ENCODE measurements at places on chromosomes 2 and 18.

DNA sequence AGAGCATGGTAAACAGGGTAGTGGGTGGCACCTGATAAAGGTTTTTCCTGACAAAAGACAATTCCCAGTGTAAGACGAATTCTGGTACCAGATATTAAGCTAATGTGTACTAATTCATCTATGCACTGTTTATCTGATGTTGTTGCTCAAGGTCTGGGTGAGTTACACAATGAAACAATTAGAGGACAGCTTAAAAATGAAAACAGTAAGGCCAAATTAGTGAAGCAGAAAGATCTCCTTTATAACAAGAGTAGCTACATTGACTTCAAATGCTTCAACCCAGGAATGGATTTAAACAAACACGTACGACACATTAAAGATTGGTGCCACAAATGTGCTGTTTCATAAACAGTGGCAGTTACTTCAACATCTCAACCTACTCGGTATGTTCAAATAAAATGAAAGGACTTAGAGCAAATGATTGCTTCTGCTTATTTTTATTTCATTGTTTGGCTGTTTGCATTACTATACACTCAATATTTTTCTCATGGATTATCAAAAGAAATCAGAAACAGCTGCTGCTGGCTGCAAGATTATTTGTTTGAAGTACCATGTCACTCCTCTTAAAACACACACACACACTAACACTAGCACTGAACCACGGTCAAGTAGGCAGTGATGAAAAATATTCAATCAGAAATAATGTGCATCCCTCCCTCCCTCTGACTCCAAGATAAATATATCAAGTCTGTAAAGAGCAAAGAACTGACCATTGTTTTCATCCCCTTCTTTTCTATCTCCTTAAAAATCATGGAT, 94.4 kb upstream of the RND3 start:
- no peak for DNase-seq

DNA sequence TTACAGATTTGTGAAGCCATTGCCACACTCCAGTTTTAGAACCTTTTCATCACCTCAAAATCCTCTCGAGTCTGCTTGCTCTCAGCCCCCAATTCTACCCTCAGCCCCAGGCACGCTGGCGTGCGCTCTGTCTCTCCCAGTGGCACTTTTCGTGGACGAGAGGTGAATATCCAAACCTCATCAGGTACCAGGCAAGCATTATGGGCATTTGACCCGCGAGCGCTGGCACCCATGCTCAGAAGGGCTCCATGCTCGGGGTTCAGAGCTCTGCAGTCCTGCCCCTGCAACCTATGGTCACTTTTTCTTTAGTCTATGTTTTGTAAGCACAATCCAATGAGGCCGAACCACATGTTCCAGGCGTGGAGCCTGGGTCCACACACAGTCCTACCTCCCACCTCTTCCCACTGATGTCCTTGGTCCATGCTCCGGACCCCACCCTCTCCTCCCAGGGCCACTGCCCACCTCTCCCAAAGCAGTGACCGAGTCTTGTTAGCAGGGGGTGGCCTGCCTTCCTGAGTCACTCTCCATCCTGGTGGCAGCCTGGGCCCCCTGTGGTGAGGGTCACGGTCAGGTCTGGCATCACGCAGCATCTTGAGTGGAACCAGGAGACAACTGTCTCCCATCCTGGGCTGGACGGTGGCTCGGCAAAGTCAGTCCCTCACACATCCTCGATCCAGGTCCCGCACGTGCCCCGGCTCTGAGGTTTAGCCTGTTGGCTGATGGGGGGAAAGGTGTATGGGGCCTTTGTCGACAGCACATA, 256.9 kb downstream of the NDUFA10 start:
- DNase-seq: no peak

- no peak for DNase-seq
Observed at GRCh38 chr2:205858275-205858674, 176.0 kb downstream of the NRP2 start.

DNA sequence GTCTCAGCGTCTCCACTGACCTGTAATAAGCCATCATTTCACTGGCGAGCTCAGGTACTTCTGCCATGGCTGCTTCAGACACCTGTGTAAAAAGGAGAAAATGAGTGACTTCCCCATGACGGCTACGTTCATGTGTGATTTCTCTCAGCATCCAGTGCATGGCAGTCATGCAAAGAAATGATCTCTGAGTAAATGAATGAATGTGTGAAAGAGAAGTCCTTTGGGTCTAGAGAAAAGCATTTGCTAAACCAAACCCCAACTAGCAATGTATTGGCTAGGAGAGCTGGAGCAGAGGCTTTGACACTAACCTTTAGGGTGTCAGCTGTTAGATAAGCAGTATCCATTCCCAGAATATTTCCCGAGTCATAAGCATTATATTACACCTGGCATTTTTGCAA, 417 bp downstream of the IL1B start:
- no peak for DNase-seq

GRCh38 chr2:85173909-85174308, 40.7 kb downstream of the TCF7L1 start:
- no peak for DNase-seq

DNA sequence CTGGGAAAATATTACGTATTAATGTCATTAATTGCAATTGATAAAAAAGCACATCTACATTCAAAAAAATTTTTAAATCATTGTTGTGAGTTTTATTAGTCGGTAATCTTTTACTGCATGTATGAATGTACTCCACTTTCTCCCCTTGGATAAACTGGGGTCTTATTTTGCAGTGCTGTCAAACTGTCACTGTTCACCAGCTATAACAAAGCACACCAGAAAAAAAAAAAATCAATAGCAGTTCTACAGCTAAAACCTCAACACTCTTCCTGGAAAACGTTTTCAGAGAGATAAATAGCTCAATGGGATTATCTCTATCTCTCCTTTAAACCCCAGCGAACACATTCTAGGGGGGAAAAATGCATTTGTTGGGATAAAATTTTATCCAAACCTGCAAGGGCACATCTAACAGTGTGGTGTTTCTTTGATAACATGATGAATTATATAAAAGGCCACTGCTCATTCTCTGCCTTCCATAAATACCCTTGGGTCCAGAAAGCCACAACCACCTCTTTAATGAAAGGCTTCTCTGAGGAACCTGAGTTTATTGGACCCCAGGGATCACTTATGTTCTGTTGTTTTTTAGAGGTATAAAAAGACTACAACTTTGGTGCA, 219.9 kb downstream of the CDH20 start:
- DNase-seq: no peak

DNA sequence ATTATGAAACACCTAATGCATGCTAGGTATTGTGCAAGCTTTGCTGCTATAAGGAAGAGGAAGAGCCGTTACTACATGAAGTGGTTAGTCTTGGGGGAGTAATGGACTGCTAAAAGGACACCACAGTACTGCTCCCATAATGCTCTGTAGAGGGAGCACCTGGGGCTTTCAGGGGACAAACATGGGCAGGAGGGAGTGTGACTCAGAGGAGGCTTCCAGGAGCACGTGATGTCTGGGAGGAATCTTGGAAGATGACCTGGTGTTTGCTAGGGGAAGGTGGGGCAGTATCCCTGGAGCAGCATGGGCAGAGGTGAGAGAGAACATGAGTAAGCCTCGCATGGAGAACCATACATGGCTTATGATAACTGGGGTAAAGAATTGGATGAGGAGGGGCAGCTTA, 18.8 kb downstream of the MAPK4 start:
- peak; percentile 15 for DNase-seq

DNA sequence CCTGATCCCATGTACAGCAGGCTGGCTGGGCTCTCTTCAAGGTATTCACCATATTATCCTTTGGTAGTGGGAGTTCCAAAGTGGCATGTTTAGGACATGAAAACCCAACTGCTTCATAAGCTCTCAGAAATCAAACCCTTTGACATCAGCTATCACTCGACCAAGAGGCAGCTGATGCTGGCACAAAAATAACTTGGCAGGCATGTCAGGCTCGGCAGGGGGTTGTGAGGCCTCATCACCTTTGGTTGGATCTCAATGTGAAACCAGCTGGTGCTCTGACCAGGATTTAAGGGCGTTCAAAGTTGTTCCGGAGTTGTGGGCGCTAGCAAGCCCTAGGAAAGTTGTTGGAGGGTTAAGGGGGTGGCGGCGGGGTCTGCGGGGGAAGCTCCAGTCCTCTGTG, 171.9 kb downstream of the FHOD3 start:
- DNase-seq: peak; percentile 48

- no peak for DNase-seq
Observed at GRCh38 chr2:197159661-197160211, 150.8 kb downstream of the ANKRD44 start.

DNA sequence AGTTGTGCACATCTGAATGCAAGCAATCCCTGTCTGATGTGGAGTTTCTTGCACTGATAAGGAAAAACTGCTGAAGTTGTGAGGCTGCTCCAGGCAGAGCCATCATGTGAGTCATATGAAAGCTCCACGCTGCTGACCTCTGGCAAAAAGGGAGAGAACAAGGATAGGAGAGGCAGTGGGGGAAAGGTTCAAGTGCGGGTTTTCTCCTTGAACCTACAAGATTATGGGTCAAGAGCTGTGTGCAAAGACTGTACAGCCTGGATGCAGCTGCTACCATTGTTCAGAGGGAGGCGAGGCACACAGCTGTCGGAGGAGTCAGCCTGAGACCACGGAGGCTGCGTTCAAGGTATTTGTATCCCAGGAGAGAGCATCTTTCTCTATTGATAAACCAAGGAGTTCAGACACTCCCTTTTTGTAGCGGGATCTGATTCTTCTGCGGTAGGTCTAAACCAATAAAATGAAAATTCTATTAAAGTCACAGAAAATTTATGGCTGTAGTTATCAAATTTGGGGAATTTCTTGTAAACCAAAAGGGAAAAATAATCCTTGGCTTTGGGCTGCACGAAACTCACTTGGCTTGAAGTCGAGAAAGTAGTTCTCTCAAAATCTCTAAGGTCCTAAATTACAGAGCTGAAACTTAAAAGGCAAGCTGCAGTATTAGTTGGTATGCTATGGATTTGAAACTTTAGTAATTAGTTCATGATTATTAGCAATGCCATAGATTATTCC, at the start of gene CDK15:
Gene CDK15 (plus strand): TSS at position 96 of the 729 bp plus-strand sequence. CDS start 128 bp downstream, at position 224.
- no peak for DNase-seq

- no peak for DNase-seq
Observed at GRCh38 chr2:143397884-143398614, 268.8 kb downstream of the ARHGAP15 start.

- no peak for DNase-seq
Observed at GRCh38 chr18:70366670-70367069, 77.8 kb downstream of the SOCS6 start.

DNA sequence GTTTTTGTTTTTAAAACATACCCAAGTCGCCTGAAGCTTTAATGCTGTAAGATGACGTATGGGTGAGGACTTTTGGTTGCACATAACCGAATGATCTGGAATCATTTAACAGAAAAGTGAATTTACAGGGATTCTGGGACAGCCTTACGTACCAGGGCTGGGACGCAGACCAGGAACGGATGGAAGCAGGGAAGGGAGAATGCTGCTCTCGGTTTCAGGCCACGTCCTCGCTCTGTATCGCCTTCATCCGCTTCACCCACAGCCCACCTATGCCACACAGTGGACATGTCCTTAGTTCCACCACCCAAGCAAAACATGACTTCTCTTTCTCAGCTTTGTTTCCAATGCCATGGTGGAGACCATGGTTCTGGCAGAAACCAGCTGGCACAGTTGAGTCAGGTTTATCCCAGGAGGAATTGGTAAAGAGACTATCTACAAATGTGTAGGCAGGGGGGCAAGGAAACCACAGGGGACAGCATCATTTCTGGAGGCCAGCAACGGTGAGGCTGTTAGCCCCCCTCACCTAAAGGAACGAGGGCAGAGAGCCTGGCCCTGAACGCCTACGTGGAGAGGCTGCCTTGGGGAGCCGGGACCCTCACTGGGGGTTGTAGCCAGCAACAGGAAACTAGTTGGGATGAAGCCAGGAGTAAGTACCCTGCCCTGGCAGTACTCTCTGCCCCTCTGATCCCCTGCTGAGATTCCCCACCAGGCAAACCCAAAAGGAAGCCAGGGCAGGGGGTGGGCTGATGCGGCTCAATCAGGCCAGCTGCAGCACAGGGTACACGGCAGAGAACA, 132.5 kb downstream of the NDUFA10 start:
- no peak for DNase-seq

- no peak for DNase-seq
Observed at GRCh38 chr2:56177420-56178220, 6.2 kb upstream of the CCDC85A start.

- no peak for DNase-seq
Observed at GRCh38 chr2:45781464-45781811, 130.0 kb downstream of the PRKCE start.

DNA sequence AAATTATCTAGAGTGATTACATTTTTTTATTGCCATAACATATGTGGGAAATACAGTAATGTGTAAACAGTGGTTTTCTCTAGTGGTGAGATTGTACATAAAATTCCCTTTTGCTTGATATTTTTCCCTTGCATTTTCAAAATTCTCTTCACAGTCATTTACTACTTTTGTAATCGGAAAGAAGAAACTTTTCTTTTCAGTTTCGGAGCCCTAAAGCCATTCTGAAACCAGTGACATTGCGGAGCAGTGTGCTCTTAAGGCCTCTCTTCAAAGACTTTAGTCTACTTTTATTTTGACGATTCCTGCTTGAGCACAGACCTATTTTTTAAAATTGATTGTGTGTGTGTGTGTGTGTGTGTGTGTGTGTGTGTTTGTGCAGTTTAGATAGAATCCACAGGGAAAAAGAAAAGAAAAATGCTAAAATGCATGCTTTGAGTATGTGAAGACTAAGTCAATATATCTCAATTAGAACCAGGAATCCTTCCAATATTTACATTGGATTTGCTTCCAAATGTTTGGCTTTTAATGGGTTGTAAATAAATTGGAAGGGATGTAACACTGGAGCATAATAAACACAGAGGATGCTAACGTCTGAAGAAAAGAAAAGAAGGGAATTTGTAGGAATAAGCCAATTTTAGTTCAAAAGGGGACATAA, 357.4 kb downstream of the RND3 start:
- peak; percentile 31 for DNase-seq

GRCh38 chr2:119463990-119464389, 32.3 kb downstream of the TMEM37 start:
- no peak for DNase-seq

DNA sequence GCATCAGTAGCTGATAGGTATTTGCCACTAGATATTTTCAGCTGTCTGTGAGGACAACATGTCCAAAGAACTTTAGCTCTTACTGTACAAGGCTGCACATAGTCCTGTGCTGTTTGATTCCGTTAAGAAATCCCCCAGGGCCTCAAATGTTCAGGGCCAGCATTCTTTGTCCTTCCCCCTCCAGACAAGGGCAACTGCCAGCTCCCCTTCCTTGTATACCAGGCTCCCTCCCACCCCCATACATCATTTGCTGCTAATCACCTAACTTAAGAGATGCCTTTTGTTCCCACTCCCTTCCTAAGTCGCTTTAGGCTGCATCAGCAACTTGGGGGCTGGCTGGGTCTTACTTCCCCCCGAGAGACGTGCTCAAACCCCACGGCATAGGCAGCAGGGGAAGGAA, 138.7 kb downstream of the CDH20 start:
- no peak for DNase-seq

GRCh38 chr2:162342321-162342720, 1.6 kb upstream of the GCA start:
- DNase-seq: no peak

- DNase-seq: no peak
Observed at GRCh38 chr2:167966937-167967913, 280.2 kb downstream of the STK39 start.

GRCh38 chr2:231361701-231362554, 33.6 kb upstream of the B3GNT7 start:
- DNase-seq: no peak

GRCh38 chr2:138959031-138959430, 178.8 kb upstream of the NXPH2 start:
- no peak for DNase-seq

- no peak for DNase-seq
Observed at GRCh38 chr2:136065907-136066306, 52.0 kb downstream of the CXCR4 start.
